Fibroblast of villous mesenchyme (primary cell): ENCODE measurements at places on chromosomes 16 and 17.
A peak's percentile ranks its signal among the peaks of the same experiment; 100 is the strongest.

DNA sequence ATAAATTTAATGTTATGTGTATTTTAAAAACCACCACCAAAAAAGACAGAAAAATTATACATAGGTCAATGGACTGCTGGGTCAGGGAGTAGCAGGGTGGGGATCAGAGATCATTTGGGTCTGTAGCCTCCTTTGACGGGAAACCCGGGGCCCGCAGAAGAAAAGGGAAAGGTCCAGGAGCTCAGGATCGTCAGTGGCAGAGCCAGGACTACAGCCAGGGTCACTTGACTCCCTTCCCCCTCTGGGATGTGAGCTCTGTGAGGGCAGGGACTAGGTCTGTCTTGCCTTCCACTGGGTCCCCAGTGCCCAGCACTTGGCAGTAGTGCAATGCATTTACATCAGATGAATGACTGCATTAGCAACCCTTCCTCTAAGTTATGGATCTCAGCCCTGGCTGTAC is 62.1 kb downstream of the TOM1L2 start:
- no peak for DNase-seq

DNA sequence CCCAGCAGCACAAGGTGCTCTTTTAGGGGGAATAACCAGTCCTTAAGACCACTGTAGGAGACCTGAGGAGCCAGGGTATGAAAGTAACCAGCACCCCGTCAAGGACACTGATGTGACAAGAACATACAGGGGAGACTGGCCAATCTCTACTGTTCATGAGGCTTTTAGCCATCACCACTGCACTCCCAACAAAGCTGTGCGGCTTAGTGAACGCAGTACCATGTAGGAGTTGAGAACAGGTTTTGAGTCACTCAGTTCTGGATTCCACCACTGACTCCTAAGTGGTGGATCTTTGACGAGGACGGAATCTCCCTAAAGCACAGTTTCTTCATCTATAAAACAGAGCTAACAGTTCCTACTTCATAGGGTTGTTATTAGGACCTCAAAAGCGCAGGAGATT is 26.8 kb downstream of the COG4 start:
- DNase-seq, result no peak

GRCh38 chr17:27862840-27863239 is 30.3 kb downstream of the LYRM9 start:
- DNase-seq, result no peak

GRCh38 chr16:324201-324450 is 28.4 kb downstream of the AXIN1 start:
- DNase-seq, result no peak

DNA sequence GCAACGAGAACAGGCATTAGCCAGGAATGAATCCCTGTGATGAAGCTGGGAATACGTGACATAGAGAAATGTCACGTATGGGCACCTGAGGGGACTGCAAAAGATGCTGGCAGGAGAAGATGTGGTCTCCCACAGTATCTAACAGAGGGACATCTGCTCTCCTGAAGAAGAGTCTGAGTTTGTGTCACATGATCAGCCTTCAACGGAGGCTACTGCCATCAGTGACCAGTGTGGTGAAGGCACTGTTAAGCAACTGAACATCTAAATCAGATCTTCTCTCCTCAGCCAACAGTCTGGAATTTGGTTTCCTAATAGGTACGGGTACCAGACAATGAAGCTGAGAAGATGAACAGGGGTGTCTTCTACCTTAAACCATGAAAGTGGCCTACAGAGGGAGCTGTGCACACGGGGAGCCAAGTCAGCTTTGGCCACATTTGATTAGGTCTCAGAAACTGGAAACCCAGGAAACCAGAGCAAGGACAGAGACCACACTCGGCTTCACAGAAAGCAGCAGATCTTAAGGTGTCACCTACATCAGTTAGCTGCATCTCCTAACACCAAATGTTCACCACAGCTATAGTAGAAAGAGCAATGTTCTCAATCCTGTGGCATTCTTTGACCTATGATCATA is 41.8 kb downstream of the BRD7 start:
- peak; percentile 63 for DNase-seq

DNA sequence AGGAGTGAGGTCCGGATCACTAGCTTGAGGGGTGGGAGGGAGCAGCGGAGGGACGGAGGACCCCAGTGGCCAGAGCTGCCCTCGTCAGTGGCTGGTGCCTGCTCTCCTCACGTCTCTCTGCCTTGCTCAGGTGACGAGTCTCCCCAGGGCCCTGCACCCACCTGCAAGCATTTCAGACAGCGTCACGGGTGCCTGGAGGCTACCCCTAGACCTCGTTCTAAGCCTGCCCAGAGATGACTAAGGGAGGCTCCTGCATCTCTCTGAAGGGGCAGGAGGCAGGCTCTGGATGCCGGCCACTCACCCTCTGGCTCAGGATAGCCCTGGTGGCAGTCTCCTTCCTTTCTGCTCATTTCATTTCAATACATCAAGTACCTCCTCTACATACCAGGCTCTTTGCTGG is 68.8 kb downstream of the MRC2 start:
- DNase-seq, result no peak

GRCh38 chr17:31517524-31517923 is 126.0 kb downstream of the RAB11FIP4 start:
- no peak for DNase-seq

GRCh38 chr16:48790151-48790550 is 180.2 kb upstream of the N4BP1 start:
- no peak for DNase-seq

- DNase-seq, result peak; percentile 16
Observed at GRCh38 chr16:85699628-85700027, 10.9 kb upstream of the GINS2 start.
